ENCODE measurements at places on chromosomes 12 and 14. TPM values are rescaled to one million over a fixed set of nuclear protein-coding genes. Genes with fewer than 3 reads are reported as not detected.

- no peak for DNase-seq
These were observed 257.8 kb downstream of the DPF3 start for GRCh38 chr14:72636094-72636493.

- DNase-seq: peak; percentile 12
These were observed 3.8 kb downstream of the USP15 start for GRCh38 chr12:62263966-62264365.

DNA sequence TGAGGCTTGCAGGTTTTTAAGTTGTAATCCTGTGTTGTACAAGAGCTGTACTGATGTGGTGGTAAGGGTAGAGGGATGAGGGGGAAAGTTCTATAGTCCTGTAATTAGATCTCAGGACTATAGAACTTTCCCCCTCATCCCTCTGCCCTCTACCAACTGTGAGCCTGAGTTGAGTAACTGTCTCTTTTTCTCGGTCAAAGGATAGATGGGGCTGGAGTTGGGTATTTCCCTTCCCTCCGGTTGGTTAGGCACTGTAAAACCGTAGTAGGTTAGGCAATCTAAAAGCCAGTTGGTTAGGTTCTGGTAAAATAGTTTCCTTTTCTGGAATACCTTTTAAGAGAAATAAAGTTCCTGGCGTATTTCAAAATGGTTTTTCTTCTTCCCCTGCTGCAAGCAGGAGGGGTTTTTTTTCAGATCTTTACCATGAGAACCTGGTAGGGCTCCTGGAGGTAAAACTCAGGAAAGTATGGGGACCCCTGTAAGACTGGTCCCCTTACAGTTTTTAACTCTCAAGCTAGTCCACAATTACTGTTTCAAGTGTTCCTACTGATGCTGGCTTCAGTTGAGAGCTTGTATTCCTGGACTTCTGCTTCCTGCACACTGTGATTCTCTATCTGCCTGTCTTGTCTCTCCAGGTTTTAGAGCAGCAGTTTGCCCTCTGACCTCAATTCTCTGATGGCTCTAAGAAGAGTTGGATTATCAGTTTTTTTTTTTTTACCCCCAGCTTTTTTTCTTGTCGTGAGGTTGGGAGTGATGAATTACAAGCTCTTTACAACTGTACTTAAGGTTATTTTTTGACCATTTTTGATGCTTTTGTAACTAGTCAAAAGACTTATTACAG is 58.7 kb downstream of the FUT8 start:
- DNase-seq: no peak

GRCh38 chr12:26821212-26821701 is 11.7 kb downstream of the ITPR2 start:
- DNase-seq: no peak

Gene RNASE7
- not detected for total RNA-seq

Gene EPYC
- total RNA-seq: not detected

DNA sequence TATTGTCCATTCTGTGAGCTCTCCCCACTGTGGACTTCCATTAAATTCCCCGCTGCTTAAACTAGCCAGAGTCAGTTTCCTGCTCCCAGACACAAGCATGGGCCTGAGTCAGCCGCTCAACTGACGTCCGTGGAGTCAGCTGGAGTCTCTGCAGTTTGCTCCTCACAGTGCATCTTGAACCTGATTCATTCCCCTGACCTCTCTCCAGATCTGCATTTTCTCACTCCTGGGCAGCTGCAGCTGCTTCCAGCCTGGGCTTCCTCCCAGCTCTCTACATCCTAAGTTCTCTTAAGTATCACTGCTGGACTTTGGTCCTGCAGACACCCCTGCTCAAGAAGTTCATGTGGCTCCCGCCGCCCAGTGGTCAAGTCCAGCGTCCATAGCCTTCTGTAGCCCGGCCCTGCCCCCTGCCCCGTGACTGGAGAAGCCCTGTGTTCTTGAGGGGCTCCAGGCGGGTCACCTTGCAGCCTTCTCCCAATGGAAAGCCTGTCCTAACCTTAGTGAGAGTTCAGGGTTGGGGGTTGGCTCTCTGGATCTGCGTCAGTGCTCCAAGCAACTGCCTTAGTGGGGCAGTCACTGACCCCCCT is 20.0 kb downstream of the NFKBIA start:
- DNase-seq: no peak

Gene HPD
- total RNA-seq: 0.20 TPM

GRCh38 chr14:54168489-54168888 is 211.9 kb upstream of the BMP4 start:
- no peak for DNase-seq

DNA sequence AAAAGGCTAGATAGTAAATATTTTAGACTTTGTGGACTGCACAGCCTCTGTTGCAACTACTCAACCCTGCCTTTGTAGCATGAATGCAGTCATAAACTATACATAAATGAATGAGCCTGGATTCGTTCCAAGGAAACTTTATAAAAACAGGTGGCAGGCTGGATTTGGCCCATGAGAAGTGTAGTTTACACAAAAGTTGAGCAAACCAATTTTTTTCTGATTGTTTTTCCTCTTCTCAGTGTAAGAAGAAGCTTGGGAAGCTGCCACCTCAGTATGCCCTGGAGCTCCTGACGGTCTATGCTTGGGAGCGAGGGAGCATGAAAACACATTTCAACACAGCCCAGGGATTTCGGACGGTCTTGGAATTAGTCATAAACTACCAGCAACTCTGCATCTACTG is 9.5 kb downstream of the OAS1 start:
- DNase-seq: no peak

Gene PTPRQ
- total RNA-seq: not detected

Gene PPM1A
- 40.4 TPM for total RNA-seq

DNA sequence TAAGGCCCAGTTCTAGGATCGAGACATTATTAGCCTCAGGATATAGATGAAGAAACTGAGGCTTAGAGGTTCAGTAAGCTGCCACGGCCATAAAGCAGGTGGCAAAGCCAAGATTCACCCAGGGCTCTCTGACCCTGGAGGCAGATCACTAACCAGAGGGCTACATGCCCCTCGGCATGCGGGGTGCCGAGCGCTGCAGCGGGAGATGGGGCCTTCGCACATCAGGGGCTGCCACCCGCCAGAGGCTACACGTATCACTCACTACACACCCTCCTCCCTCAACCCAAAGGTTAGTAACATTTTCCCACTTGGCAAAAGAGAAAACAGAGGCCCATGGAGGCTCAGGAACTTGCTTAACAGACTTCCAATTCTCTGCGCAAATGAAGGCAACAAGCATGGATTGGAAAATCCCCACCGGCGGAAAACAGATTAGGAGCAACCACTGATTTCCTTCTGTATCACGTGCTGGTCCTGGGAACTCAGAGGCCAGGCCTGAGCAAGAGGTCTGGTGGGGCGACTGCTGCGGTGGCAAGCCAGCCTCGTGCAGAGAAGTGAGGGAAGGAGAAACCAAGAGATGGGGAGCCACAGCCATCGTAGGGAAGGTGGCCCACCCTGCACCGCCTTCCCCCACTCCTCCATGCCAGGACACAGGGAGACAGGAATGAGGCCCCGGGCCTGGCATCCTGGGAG is 6.0 kb downstream of the CCDC85C start:
- no peak for DNase-seq

DNA sequence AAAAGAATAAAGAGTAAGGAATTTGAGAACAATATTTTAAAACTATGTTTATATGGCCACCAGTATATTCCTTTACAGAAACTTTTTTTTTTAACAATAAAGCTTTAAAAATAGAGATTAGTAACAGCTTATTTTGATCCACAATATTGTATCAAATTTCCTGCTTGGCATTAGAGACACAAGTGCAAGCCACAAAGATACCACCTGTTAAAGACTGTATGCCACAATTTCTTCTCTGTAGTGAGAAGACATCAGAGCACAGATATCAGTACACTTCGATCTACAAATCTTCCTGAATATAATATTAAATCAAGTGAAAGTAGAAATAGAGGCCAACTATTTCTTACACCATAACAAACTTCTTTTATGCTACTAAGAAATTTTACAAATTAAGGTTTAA is 68.0 kb downstream of the GALNT4 start:
- DNase-seq: no peak

- DNase-seq: no peak
These were observed 406.0 kb downstream of the PRKD1 start for GRCh38 chr14:29521526-29522137.

GRCh38 chr14:56760164-56760914 is 49.9 kb downstream of the OTX2 start:
- no peak for DNase-seq
